ENCODE measurements at places on chromosomes 4 and X.

DNA sequence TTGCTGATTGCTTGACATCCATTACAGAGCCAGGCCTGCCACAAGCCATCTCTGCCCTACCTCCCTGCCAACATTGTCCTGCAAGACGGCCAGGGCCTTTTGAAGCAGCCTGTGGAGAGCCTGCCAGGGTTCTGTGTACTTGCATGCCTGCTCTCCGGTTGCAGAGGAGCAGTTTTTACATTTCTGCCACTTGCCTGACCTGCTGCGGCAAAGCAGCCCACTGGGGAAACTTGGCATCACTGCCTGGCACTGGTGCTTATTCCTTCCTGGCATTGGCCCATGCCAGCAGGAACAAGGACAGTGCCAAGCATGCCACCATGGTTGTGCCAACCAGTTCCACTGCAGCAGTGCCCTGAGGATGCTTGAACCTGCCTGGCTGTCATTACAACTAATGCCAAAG lies 167.1 kb downstream of the NHS start:
- DNase-seq: no peak

GRCh38 chr4:143184503-143185252 lies at the start of gene USP38:
Gene USP38, plus strand, starts transcription at chr4:143184917. Its CDS starts 534 bp downstream, at chr4:143185451.
- DNase-seq: peak; percentile 73

- no peak for DNase-seq
These were observed 48.9 kb downstream of the TBC1D9 start for GRCh38 chr4:140707325-140707724.

DNA sequence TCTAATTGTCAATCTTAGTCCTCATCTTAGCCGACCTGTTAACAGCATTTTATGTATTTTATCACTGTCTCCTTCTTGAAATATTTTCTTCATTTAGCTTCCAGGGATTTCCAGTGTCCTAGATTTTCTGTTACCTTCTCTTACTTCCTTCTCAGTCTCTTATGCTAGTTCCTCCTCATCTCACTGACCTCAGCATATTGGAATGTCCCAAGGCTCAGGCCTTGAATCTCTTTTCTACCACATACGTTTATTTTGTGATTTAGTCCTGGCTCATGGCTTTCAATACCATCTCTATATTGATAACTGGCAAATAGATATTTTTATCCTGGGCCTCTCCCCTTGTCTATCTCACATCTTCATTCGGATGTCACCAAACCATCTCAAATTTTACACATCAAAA lies 61.1 kb downstream of the IQCM start:
- no peak for DNase-seq

GRCh38 chr4:1226144-1226481 lies 22.8 kb downstream of the CTBP1 start:
- no peak for DNase-seq

- no peak for DNase-seq
These were observed 262.3 kb upstream of the EMCN start for GRCh38 chr4:100780126-100780525.

GRCh38 chr4:73780834-73781233 lies 40.5 kb downstream of the CXCL8 start:
- no peak for DNase-seq
